ENCODE measurements at places on chromosomes 16 and 17. TPM values are rescaled to one million over a fixed set of nuclear protein-coding genes. Genes with fewer than 3 reads are reported as not detected.
A peak's percentile ranks its signal among the peaks of the same experiment; 100 is the strongest.

DNA sequence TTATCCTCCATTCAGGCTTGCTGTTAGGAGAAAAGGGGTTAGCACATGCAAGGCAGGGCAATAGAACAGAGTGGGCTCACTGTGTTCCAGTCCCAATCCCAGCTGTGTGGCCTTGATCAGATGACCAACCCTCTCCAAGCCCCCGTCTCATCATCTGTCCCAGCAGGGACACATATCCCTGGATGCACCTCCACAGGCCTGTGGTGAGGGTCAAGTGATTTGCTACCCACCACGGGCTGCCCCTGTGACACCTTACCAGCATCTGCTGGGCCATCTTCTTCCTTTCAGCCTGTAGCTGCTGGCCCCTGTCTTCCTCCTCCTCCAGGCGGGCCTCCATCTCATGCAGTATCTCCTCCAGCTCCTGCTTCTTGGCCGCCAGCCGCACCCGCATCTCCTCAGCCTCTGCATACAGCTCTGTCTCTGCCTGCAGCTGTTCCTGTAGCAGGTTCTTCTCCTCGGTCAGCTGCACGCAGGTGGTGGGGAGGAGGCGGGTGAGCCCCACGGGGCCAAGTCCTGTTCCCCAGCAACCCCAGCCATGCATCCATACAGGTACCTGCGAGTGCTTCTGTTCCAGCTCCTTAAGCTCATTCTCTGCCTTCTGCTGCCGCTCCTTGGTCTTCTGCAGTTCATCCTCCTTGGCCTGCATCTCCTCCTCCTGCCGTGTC, 91.3 kb downstream of the NDE1 start:
- H3K4me1 ChIP-seq, result no peaks in the 10 kb centered on the region
- H3K27ac ChIP-seq, result no peak overlapping the region
- DNase-seq, result no peak
- peaks cover 20% of the 10 kb centered on the region for H3K27me3 ChIP-seq

- H3K27ac ChIP-seq, result no peak overlapping the region
- H3K36me3 ChIP-seq, result peaks cover 24% of the 10 kb centered on the region
- DNase-seq, result no peak
- H3K27me3 ChIP-seq, result no peaks in the 10 kb centered on the region
Observed at GRCh38 chr17:64077379-64077778, 52.6 kb downstream of the ERN1 start.

GRCh38 chr16:14007450-14007849, 63.7 kb upstream of the MRTFB start:
- peaks cover 33% of the 10 kb centered on the region for H3K4me1 ChIP-seq
- peak overlapping the region; percentile 13 for H3K27ac ChIP-seq
- H3K36me3 ChIP-seq, result no peaks in the 10 kb centered on the region
- peaks cover 18% of the 10 kb centered on the region for H3K27me3 ChIP-seq
- peak overlapping the region; percentile 29 for H3K4me3 ChIP-seq

Gene TP53TG3B
- not detected for total RNA-seq

Gene KRT17
- total RNA-seq, result 0.87 TPM

Gene MPV17L
- total RNA-seq, result not detected
